Upper lobe of left lung (tissue), 6 donors: ENCODE measurements at places on chromosomes 7 and 10. TPM values are rescaled to one million over a fixed set of nuclear protein-coding genes. Genes with fewer than 3 reads are reported as not detected.

H2BK1 gene
- total RNA-seq = not detected

POMZP3 gene
- 6.7 TPM for total RNA-seq

SLC25A13 gene
- total RNA-seq = 31.8 TPM

DNA sequence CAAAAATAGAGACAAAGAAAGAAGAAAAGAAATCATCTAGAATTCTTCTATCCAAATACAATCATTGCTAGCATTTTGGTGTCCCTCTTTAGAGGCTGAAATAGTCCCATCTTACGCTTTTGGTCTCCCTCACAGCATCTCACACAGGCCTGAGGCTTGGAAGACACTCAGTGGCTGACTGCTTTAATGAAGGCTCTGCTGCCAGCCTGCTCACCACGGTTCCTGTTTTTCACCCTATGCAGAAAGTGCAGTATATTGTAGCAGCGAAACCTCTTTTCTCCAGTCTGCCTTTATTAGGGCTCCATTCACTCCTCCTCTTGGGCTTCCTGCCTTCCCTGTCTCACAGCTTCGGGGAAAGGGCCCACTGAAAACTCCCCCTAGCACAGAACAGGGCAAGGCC lies 102.2 kb downstream of the JCAD start:
- no peaks in the 10 kb centered on the region for H3K36me3 ChIP-seq
- no peaks in the 10 kb centered on the region for H3K27me3 ChIP-seq
- no peak overlapping the region for H3K27ac ChIP-seq
- DNase-seq = no peak
- no peak overlapping the region for H3K4me3 ChIP-seq

PTPN20 gene
- 2.5 TPM for total RNA-seq

DNA sequence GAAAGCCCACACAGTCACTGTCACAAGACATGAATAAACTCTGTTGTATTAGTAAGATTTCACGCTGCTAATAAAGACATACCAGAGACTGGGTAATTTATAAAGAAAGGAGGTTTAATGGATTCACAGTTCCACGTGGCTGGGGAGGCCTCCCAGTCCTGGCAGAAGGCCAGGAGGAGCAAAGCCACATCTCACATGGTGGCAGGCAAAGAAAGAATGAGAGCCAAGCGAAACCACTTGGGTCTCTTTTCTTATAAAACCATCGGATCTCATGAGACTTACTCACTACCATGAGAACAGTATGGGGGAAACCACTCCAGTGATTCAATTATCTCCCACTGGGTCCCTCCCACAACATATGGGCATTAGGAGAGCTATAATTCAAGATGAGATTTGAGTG lies 110.2 kb downstream of the ST8SIA6 start:
- H3K27me3 ChIP-seq = no peaks in the 10 kb centered on the region
- no peak overlapping the region for H3K4me3 ChIP-seq
- H3K36me3 ChIP-seq = no peaks in the 10 kb centered on the region
- H3K4me1 ChIP-seq = no peaks in the 10 kb centered on the region

GRCh38 chr10:52491246-52491995 lies 177.3 kb downstream of the DKK1 start:
- no peak overlapping the region for H3K27ac ChIP-seq
- DNase-seq = no peak
- H3K4me3 ChIP-seq = no peak overlapping the region
- no peaks in the 10 kb centered on the region for H3K27me3 ChIP-seq

DNA sequence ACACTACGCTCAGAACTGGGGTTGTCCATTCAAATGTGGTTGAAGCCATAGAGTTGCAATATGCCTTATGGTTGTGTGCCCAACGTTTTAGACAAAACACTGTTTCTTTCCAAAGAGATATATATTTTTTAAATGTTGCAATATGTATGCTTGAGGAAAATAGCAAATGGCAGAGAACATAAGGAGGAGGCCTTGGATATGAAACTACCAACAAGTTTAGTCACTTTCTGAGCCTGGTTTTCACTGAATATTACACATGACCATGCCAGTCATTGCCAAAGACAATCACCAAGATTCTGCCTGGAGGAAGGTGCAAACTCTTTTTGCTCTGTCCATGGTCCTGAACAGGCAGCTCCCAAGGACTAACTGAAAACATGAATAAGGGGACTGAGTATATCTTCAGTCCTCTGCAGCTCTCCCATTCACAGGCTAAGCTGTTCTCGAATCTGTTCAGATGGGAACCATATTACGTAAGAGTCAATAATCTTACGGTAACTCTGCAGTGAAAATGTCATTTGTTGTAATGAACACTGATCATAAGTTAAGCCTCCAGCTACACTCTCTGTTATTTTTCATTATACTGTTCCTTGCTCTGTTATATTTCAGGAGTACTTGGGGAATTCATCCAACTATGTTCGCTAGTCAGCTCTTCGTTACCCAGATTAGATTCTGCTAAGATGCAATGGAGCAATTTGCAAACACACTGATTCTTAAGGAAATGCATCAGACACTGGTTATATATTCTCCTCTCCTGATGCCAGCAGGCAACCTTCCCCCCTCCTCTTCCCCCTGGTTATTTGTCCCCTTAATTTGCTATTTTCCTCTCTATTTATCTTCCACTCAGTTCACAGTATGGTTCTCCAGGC lies 90.7 kb upstream of the C1QL3 start:
- H3K4me1 ChIP-seq = no peaks in the 10 kb centered on the region
- no peak for DNase-seq
- H3K4me3 ChIP-seq = no peak overlapping the region
- no peak overlapping the region for H3K27ac ChIP-seq

DNA sequence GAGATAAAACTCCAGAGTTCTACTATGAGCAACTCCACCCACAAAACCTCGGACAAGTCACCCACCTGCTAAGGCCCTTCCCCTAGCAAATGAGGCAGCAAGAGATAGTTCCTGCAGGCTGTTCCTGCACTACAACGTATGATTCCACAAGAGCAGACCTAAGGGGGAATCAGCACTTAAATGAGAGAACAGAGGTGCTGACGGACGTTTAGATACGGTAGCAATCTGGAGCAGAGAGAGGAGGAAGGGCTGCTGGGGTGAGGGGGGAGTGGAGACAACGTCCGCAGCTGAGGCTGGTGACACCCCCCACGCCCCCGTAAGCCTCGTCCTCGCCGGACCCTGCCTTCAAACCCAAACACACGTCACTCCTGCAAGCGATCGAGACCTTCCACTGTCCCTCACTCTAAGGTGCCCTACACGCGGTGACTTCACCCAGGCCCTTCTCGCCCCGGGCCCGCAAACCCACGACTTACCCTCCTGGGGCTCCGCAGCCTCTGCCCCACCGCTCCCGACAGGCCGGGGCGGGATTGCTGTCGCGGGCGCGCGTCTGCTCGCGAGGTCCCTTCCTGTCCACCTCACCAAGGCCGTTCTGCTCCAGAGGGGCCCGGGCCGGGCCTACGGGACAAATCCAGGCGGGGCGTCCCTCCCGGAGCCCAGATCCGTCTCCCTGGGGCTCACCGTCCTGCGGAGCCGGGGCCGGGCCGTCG lies 635 bp downstream of the ZNF12 start:
- H3K27ac ChIP-seq = peak overlapping the region; percentile 92
- peaks cover 30% of the 10 kb centered on the region for H3K4me1 ChIP-seq
- peak; percentile 89 for DNase-seq
- H3K4me3 ChIP-seq = peak overlapping the region; percentile 98
- H3K36me3 ChIP-seq = peaks cover 25% of the 10 kb centered on the region

DNA sequence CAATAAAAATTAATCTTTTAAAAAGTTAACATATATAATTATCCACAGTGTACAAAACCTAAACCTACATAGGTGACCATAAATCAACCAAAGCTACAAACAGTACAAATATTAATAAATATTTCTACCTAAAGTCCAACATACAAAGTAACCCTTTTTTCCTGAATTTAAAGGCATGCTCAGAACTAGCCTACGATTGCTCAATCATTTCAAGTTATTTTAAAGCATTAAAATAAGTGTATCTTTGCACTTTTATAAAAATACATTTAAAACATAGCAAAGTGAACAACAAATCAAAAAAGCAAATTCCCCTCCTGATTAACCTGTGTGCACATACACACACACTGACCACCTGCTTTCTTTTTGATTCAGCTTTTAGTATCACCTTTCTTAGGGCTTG lies 202.2 kb downstream of the PARD3 start:
- DNase-seq = no peak
- H3K36me3 ChIP-seq = no peaks in the 10 kb centered on the region
- H3K27ac ChIP-seq = no peak overlapping the region
- H3K4me3 ChIP-seq = no peak overlapping the region
- H3K4me1 ChIP-seq = no peaks in the 10 kb centered on the region

- H3K4me3 ChIP-seq = peak overlapping the region; percentile 79
- no peaks in the 10 kb centered on the region for H3K36me3 ChIP-seq
- H3K4me1 ChIP-seq = peaks cover 18% of the 10 kb centered on the region
Measured at GRCh38 chr7:91263384-91264045, 718 bp upstream of the FZD1 start.

SLC26A3 gene
- 0.67 TPM for total RNA-seq

- no peak overlapping the region for H3K27ac ChIP-seq
- H3K36me3 ChIP-seq = no peaks in the 10 kb centered on the region
- H3K27me3 ChIP-seq = no peaks in the 10 kb centered on the region
- DNase-seq = no peak
Measured at GRCh38 chr7:22411977-22412693, 55.2 kb upstream of the RAPGEF5 start.

DNA sequence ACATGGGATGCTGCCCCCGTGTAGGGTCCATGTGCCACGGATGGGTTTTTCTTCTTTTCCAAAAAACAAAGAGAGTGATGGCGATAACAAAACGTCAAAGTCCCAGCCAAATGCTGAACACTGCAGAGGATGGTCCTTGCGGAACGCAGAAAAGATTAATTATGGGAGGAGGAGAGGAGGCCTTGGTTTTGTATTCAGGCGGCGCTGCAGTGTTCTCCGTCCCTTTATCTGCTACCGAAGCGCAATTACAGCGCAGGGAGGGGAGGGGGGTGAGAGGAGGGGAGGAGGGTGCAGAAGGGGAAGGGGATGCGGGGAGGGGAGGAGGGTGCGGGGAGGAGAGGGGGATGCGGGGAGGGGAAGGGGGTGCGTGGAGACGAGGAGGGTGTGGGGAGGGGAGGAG lies 131.8 kb upstream of the PRKCQ start:
- H3K27me3 ChIP-seq = no peaks in the 10 kb centered on the region
- no peak overlapping the region for H3K27ac ChIP-seq
- no peaks in the 10 kb centered on the region for H3K4me1 ChIP-seq
- no peaks in the 10 kb centered on the region for H3K36me3 ChIP-seq
- H3K4me3 ChIP-seq = no peak overlapping the region

GRCh38 chr10:117363028-117363427 lies 12.2 kb downstream of the PDZD8 start:
- no peaks in the 10 kb centered on the region for H3K36me3 ChIP-seq
- H3K4me1 ChIP-seq = peaks cover 72% of the 10 kb centered on the region
- no peak overlapping the region for H3K27ac ChIP-seq

- H3K4me3 ChIP-seq = no peak overlapping the region
- DNase-seq = no peak
- H3K27ac ChIP-seq = no peak overlapping the region
- H3K36me3 ChIP-seq = no peaks in the 10 kb centered on the region
- H3K4me1 ChIP-seq = peaks cover 7% of the 10 kb centered on the region
Measured at GRCh38 chr7:138886501-138886917, 88.5 kb upstream of the ATP6V0A4 start.

GRCh38 chr10:69884024-69884367 lies 82.3 kb downstream of the COL13A1 start:
- no peak overlapping the region for H3K4me3 ChIP-seq
- no peaks in the 10 kb centered on the region for H3K36me3 ChIP-seq
- no peak for DNase-seq
- no peaks in the 10 kb centered on the region for H3K4me1 ChIP-seq
- H3K27me3 ChIP-seq = no peaks in the 10 kb centered on the region
- no peak overlapping the region for H3K27ac ChIP-seq

GRCh38 chr10:35300063-35300699 lies 36.1 kb upstream of the CCNY start:
- DNase-seq = no peak
- H3K4me3 ChIP-seq = no peak overlapping the region
- no peaks in the 10 kb centered on the region for H3K36me3 ChIP-seq
- no peaks in the 10 kb centered on the region for H3K27me3 ChIP-seq
- no peak overlapping the region for H3K27ac ChIP-seq

- no peaks in the 10 kb centered on the region for H3K36me3 ChIP-seq
- H3K27ac ChIP-seq = no peak overlapping the region
- no peak overlapping the region for H3K4me3 ChIP-seq
Measured at GRCh38 chr7:77457779-77458178, 41.6 kb upstream of the GSAP start.

PIK3CG gene
- total RNA-seq = 14.4 TPM

ANKRD16 gene
- 4.3 TPM for total RNA-seq

GRCh38 chr7:137891016-137891655 lies 44.4 kb upstream of the DGKI start:
- H3K27ac ChIP-seq = peak overlapping the region; percentile 17
- no peaks in the 10 kb centered on the region for H3K4me1 ChIP-seq
- H3K27me3 ChIP-seq = no peaks in the 10 kb centered on the region
- DNase-seq = no peak

DNA sequence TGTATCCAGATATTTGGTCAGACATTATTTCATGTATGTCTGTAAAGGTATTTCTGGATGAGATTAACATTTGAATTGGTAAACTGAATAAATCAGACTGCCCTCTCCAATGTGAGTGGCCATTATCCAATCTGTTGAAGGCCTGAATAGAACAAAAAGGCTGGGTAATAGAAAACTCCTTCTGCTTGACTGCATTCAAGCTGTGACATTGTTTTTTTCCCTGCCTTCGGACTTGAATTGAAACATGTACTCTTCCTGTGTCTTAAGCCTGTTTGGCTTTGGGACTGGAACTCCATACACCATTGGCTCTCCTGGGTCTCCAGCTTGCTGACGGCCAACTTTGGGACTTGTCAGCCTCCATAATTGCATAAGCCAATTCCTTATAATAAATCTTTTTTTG lies 36.0 kb upstream of the ARHGAP21 start:
- no peak overlapping the region for H3K27ac ChIP-seq
- DNase-seq = no peak
- no peaks in the 10 kb centered on the region for H3K36me3 ChIP-seq
- no peak overlapping the region for H3K4me3 ChIP-seq
- no peaks in the 10 kb centered on the region for H3K4me1 ChIP-seq

- H3K27me3 ChIP-seq = no peaks in the 10 kb centered on the region
- H3K36me3 ChIP-seq = no peaks in the 10 kb centered on the region
- peak; percentile 66 for DNase-seq
- H3K4me3 ChIP-seq = no peak overlapping the region
Measured at GRCh38 chr7:50667338-50667737, 102.1 kb upstream of the DDC start.

- no peak for DNase-seq
- H3K4me3 ChIP-seq = no peak overlapping the region
- H3K27ac ChIP-seq = no peak overlapping the region
- H3K27me3 ChIP-seq = no peaks in the 10 kb centered on the region
- peaks cover 9% of the 10 kb centered on the region for H3K4me1 ChIP-seq
Measured at GRCh38 chr10:97567891-97568290, 4.7 kb upstream of the ANKRD2 start.

TMEM184A gene
- total RNA-seq = 9.2 TPM

SLC18A3 gene
- total RNA-seq = not detected

GRCh38 chr10:79256264-79256806 lies 90.9 kb upstream of the PPIF start:
- no peaks in the 10 kb centered on the region for H3K36me3 ChIP-seq
- peaks cover 62% of the 10 kb centered on the region for H3K4me1 ChIP-seq
- DNase-seq = no peak
- H3K4me3 ChIP-seq = no peak overlapping the region
- peak overlapping the region; percentile 48 for H3K27ac ChIP-seq

- H3K27me3 ChIP-seq = no peaks in the 10 kb centered on the region
- no peaks in the 10 kb centered on the region for H3K4me1 ChIP-seq
- no peak overlapping the region for H3K4me3 ChIP-seq
Measured at GRCh38 chr10:9230625-9231024, 1176.1 kb downstream of the GATA3 start.
